ENCODE measurements at places on chromosomes 5 and 9. TPM values are rescaled to one million over a fixed set of nuclear protein-coding genes. Genes with fewer than 3 reads are reported as not detected.

Gene PDE8B
- 0.53 TPM for total RNA-seq

Gene SCGB3A1
- 0.39 TPM for total RNA-seq

DNA sequence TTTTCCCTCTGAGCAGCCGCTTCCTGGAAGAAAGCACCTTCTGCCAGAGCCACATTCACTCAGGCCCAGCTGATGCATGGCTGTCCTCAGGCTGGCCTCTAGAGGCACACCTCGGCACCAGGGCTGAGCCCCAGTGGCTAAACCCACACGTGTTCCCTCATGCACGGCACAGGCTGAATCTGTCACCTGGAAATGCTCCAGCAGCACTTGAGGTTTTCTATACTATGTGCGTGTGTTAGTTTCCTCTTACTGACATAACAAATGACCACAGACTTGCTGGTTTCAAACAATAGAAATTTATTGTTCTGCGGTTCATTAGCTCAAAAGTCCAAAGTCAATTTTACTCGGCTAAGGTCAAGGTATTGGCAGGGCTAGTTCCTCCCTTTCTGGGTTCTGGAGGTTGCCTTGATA, 141.4 kb downstream of the LRRC70 start:
- DNase-seq: peak; percentile 63

GRCh38 chr9:93900971-93901861, 53.9 kb downstream of the BARX1 start:
- peak; percentile 9 for DNase-seq

- no peak for DNase-seq
These were observed 3.8 kb downstream of the MTMR12 start for GRCh38 chr5:32308946-32309345.
